Activated B cell treated with CpG ODN at 0.5 μM for 24 hours (primary cell): ENCODE measurements at places on chromosomes 7 and 10.

DNA sequence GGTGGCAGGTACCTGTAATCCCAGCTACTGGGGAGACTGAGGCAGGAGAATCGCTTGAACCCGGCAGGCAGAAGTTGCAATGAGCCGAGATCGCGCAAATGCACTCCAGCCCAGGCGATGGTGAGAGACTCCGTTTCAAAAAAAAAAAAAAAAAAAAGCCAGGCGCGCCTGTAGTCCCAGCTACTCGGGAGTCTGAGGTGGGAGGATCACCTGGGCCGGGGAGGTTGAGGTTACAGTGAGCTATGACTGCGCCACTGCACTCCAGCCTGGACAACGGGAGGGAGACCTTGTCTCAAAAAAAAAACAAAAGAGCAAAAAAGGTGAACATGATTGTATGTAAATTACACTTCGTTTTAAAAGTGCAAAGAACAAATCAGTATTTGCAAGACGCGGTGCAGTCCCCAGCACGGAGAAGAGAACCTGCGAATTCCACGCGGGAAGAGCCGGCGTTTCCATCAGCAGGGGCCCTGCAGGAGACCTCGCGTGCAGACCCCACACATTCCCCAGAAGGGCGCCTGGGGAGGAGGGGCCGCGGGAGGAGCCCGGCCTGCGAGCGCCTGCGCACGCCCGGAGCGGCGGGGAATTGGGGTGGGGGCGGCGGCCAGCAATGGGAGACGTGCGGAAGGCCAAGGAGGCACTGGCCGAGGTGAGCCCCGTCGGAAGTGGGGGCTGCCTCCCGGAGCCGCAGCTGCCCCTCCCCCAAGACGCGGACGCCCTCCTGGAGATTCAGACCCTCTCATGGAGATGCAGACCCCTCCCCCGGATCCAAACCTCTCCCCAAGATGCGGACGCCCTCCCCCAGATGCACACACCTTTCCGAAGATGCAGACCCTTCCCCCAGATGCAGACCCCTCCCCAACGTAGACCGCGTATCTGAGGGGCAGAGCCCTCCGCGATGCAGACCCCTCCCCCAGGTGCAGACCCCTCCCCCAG lies 16.7 kb upstream of the SUN1 start:
- DNase-seq: peak; percentile 35

DNA sequence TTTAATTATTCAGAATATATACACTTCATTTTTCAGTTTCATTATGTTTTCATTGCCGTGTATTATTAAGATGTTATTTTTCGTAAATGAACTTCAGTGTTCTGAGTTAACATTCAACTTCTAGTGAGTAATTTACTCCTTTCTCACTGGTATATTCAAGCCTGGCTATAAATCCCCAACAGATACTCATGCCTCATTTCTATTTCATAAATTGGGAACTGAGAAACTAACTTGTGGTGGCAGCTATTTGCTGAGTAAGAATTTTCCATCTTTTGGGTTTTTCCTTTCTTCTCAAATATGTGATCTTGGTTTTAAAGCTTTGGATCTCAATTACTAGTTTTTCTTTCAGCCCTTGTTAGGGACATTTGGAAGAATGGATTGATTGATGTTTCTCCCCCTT lies 281.1 kb downstream of the CDK14 start:
- no peak for DNase-seq

DNA sequence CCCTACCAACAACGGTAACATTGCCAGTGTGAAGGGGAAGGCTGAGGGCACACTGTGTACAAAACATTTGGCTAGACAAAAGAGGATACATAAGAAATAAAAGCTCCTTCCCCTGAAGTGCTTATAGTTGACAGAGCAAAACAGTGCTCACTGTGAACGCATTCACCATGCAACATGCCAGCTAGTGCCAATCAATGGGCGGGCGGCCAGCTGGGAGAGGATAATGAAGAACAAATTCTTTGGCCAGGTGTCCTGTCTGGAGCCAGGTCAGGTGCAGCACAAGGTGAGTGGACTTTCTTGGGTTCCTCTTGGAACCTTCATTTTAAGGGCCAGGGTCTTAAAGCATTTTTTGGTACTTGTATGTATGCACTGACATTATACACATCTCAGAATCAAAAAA lies 106.1 kb downstream of the ICA1 start:
- DNase-seq: no peak

DNA sequence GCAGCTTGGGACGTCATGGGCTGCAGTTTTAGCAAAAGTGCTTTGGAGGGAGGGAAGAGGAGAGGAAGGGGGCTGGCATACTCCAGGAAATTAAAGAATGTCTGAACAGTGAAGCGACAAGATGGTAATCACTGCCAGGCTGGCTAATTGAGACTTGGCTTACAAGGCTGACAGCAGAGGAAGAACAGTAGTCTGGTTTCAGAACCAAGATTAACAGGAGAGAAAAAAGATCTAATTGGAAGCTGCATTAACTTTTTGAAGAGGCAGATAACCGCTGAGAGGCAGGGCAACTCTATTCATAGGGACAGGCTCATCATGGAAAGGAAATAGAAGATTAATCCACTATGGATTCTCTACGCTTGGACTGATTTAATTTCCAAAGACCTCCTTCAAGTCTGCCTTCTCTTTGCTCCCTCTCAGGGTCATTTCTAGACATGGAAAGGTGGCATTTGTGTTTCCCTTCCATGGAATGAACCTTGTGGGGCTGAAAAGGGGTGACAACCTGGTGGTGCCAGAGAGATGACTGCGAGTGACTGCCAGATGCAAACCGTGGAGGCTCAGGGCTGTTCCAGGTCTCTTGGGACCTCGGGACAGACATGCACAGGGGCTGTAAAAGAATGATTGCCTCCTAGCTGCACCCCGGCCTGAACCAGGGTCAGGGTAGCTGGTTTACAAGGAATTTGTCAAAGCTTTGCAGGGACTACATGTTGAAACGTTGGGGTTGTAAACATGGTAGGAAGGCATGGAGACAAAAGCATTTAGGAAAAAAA lies 210.2 kb upstream of the NPY start:
- no peak for DNase-seq

- no peak for DNase-seq
These were observed 94.0 kb downstream of the ADARB2 start for GRCh38 chr10:1643161-1643907.

- DNase-seq: peak; percentile 6
These were observed 2.8 kb downstream of the CALML3 start for GRCh38 chr10:5527332-5528200.

- DNase-seq: peak; percentile 38
These were observed 2.3 kb upstream of the SH2B2 start for GRCh38 chr7:102284399-102284798.

- no peak for DNase-seq
These were observed 33.6 kb upstream of the NRP1 start for GRCh38 chr10:33368086-33368485.

DNA sequence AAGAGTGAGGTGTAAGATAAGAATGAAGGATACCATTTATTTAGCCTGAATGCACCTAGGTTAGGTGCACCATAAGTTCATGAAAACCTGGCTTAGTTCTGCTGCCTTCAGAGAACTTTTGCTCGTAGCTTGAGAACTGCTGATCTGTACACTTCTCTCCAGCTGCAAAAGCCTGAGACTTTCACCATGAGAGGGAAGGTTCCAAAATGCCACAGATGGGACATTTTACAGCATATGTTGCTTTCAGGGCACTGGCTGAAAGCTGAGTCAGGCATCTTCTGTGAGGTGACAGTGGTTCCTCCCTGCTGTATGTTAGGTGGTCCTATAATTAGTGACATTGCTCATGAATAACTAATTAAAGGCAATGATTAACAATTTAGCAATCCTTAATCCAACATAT lies 298.3 kb downstream of the GALNT17 start:
- no peak for DNase-seq

GRCh38 chr7:116863936-116864500 lies 1.6 kb downstream of the CAPZA2 start:
- DNase-seq: no peak

- no peak for DNase-seq
These were observed 218.8 kb downstream of the GPR158 start for GRCh38 chr10:25393621-25394020.

GRCh38 chr7:120468611-120469010 lies 195.6 kb downstream of the KCND2 start:
- no peak for DNase-seq

DNA sequence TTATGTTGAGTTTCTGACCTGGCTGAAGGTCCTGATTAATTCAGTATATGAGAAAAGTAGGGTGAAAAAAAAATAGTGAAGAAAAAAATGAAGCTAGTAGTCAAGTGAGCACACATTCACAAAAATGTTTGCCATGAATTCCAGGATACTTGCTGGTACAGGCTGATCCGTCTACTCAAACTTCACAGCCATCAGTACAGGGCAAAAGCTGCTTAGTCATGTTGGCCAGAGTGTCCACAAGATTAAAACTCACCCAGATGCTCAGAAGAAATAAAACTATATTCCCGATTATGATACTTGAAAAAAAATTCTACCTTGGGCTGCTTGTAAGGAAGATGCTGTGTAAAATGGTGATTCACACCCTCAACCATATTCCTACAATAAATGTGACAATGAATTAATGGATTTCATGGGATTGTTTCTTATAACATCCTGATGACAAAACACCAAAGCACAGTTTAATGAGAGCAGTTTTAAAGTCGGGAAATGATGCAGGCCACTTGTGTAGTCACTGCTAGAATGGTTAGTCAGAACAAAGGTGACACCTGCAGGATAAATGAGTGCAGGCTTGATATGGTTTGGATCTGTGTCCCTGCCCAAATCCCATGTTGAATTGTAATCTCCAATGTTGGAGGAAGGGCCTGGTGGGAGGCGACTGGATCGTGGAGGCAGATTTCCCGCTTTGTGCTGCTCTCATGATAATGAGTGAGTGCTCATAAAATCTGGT lies 49.2 kb upstream of the ANKRD1 start:
- DNase-seq: no peak

DNA sequence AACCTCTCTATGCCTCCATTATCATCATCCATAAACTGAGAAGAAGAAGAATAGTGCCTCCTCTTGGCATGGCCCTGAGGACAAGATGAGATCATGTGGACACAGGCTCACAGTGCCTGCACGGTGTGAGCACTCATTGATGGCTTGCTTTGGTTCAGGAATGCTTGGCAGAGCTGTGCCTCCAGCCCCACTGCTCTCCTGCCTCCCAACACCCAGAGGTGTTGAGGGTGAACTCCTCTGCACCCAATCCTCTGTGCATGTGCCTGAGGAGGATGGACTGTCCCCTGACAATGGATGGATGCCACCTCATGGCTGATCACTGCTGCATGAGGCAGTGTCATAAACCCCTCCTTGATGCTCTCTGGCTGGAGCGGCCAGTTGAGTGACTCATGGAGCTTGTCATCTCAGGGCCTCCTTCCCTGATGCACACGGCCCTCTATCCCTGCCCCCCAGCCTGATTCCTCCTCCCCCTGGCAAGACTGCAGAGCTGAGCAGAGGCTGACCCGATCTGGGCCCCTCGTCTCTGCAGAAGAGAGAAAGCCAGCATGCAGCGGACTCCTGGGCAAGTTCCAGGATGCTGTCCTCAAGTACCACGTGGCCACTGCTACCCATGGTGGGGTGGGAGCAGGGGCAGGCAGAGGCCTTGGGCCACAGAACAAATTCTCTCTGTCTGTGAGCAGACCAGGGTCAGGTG lies 136.3 kb downstream of the KCNMA1 start:
- no peak for DNase-seq

DNA sequence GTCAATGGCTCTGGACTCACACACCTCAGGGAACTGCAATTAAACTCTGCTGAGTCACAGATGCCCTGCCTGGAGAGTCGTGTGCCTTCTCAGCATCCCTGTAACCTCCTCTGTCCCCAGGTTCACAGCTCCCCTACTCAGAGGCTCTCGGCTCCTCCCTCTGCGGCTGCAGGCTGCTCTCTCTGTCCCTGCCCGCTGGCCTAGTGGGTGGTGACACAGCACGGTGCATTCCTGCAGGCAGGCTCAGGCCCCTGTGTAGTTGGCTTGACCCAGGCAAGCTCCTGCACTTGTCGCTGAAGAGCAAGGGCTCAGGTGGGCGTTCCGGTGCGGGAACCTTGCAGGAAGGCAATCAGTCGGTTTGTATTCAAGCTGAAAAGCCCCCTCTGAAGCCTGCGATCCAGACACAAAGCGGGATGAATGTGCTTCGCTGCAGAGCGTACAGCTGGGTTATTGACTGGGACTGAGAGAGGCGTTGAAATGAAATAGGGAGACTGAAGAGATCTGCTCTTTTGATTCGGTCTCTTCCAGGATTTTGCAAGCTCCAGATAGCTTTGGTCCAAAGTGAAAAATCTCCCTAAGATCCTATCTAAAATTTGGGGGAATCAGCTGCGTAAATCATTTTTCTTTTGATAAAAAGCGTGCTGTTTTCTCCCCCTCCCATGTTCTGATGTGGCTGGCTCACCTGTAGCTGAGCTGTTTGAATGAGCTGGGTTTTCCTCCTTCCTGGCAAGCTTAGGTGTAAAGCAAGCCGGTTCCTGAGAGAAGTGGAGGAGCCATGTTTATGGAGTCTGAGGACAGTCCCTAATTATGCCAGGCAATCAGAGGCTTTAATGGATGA lies 208.7 kb upstream of the PHYHIPL start:
- DNase-seq: no peak

GRCh38 chr7:11374629-11375028 lies 401.0 kb downstream of the PHF14 start:
- DNase-seq: no peak

- no peak for DNase-seq
These were observed 86.0 kb upstream of the NOBOX start for GRCh38 chr7:144489504-144489903.

GRCh38 chr7:88318196-88318595 lies 11.5 kb upstream of the STEAP4 start:
- no peak for DNase-seq

- no peak for DNase-seq
These were observed 43.4 kb downstream of the EBLN1 start for GRCh38 chr10:22174442-22174841.

DNA sequence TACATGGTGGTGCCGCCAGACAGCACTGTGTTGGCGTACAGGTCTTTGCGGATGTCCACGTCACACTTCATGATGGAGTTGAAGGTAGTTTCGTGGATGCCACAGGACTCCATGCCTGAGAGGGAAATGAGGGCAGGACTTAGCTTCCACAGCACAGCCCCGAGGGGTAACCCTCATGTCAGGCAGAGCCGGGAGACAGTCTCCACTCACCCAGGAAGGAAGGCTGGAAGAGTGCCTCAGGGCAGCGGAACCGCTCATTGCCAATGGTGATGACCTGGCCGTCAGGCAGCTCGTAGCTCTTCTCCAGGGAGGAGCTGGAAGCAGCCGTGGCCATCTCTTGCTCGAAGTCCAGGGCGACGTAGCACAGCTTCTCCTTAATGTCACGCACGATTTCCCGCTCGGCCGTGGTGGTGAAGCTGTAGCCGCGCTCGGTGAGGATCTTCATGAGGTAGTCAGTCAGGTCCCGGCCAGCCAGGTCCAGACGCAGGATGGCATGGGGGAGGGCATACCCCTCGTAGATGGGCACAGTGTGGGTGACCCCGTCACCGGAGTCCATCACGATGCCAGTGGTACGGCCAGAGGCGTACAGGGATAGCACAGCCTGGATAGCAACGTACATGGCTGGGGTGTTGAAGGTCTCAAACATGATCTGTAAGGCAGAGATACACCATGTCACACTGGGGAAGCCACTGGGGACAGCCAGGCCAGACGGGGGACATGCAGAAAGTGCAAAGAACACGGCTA lies 104.6 kb upstream of the TNRC18 start:
- peak; percentile 37 for DNase-seq
